CD4-positive, alpha-beta T cell treated with Interleukin-21 for 1 hour (primary cell): ENCODE measurements at places on chromosomes 4 and X.

- no peak for DNase-seq
These were observed 20.4 kb downstream of the TMEM131L start for GRCh38 chr4:153486281-153487151.

GRCh38 chrX:107683124-107683895, 55.0 kb downstream of the PRPS1 start:
- no peak for DNase-seq

DNA sequence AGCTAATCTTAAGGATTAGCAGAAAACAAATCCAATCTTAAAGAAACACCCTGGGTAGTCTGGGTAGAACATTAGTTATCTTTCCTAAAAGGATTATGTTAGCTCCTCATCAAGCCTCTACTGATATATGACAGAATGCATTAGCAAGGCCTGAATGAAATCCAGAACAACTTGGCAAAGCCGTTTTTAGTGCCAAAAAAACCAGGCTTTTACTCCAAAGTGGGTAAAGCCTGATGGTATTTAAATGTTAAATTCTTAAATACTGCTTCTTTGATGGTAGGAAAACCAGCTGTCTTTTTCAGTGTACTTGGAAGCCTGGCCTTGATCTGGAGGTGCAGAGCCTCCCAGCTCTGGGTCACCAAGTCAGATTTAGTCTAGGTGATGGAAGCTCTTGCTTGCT, 120.4 kb downstream of the GATB start:
- no peak for DNase-seq

DNA sequence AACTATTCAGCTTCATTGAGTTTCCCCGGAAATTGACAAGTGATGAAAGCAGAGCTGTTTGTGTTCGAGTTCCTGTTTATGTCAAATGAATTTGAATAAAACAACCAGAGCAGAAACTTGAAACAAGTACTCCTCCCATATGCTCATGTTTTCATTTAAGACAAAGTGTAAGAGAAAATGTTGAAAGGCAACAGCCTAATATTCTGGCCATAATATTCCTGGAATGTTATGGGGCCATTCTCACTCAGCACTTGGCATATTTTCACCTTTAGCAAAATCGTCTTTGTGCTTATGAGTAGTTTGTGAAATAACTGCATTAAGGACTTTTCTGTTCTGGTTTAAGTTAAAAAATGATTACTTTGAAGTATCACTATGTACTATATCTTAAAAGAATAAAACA, 276.0 kb upstream of the FAT1 start:
- no peak for DNase-seq

DNA sequence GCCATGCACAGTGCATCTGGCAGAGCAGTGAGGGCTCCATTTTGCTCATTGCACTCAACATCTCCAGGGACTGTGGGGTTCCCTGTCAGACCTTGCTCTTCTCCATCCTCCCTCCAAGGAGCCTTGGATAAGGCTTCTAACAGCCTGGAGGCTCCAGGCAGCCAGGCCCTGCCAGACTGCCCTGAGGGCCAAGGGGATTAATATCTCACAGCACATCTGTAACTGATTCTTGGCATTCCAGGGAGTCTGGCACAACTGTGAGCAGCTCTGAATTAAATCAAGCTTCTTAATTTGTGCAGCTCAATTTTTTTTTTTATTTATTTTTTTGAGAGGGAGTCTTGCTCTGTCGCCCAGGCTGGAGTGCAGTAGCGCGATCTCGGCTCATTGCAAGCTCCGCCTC, 224.5 kb upstream of the PGRMC2 start:
- DNase-seq = no peak

- no peak for DNase-seq
These were observed 136.5 kb upstream of the GALNTL6 start for GRCh38 chr4:171676555-171677215.
